RKO (cell line): ENCODE measurements at places on chromosomes 7 and 10.
A peak's percentile ranks its signal among the peaks of the same experiment; 100 is the strongest.

GRCh38 chr10:62443866-62444265 is 69.7 kb downstream of the ZNF365 start:
- no peak for DNase-seq

DNA sequence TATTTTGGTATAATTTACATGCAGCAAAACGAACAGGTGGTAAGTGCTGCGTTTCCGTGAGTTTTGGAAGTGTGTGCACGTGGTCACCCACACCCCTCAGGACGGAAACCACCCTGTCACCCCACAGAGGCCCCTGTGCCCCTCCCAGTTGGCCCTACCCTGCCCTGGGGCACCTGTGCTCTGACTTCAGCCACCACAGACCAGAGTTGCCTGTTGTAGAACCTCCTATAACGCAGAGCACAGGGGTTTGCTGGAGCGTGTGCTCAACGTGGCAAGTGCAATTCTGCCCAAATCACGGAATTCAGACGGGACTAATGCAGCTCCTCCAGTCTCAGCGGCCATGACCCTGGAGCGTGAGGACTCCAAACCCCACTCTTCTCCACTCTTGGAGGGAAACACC is 9.6 kb upstream of the CFAP46 start:
- DNase-seq, result no peak

- no peak for DNase-seq
These were observed 75.9 kb downstream of the NRBF2 start for GRCh38 chr10:63208986-63209385.

GRCh38 chr7:50308532-50309385 is 4.2 kb downstream of the IKZF1 start:
- no peak for DNase-seq

DNA sequence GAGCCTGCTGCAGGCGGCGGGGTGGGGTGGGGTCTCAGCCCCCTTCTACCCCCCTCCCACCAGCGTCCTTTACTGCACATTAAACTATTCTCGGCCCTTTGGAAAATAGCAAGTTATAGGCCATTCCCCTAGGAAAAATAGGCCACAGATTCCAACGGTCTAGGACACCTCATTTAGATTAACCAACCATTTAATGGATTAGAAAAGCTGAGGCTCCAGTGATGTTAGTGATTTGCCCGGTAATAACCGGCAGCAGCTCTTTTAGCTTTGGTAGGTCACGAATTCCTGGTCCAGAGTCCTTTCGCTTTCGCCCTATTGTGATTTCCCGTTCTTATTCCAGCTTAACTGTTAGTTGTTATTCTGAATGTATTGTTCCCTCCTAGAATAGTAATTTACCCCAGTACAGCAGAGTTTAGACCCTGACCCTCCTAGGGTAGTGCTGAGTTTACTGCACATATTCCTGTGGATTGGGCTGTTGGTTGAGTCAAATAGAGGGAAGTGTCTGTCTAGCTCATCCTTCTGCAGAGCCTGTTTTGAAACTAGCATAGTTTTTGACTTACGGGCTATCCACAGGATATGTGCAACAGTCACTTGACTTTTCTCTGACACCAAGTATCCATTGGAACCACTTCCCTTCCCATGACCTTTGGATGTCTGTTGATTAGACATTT is 754 bp downstream of the GSTO1 start:
- DNase-seq, result peak; percentile 96

DNA sequence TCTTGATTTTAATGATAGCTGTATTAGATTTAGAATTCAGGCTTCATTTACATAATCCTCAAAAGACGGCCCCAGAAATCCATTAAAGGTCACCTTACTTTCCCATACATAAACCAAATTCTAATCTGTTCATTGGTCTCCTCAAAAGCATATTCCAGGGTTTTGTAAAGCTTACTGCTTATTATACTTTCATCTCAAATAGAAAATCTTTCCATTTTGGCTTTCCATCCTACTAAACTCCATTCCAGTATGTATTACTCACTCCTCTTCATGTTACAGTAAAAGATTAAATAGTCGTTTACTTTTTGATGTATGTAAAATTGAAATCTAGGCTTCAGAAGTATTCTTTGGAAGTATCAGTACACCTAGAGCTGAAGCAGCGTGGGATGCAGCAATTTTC is 143.5 kb upstream of the LRRN3 start:
- no peak for DNase-seq

- no peak for DNase-seq
These were observed 70.8 kb downstream of the RBM33 start for GRCh38 chr7:155715111-155715805.

DNA sequence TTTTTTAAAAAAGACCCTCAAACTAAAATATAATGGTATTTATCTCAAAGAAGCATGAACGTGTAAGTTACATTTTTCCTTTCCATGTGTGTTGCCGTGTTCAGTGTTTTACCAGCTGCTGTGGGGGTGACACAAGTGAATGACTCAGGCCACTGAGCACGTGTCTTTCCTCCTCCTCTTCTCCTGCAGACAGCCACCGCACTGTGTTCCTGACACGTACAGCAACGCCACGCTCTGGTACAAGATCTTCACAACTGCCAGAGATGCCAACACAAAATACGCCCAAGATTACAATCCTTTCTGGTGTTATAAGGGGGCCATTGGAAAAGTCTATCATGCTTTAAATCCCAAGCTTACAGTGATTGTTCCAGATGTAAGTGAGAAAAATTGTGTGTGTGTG is 29.7 kb downstream of the TMEM248 start:
- DNase-seq, result no peak

DNA sequence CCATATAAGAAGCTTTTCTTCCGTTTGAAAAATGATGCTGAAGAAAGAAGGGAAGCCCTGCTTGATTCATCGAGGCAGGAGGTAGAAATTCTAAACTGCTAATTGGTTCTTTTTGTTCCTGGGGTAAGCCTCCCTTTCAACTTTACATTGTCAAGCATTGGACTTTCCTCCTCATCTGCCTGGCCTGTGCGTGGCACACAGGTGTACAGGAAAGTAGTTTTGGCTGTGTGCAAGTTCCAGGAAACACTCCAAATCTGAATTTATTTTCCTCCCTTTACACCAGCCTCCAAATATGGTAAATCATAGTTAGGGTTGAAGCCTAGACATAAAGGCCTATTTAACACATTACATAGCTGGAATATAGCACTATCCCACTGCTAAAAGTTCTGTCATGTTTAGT is 18.2 kb upstream of the RELN start:
- no peak for DNase-seq

DNA sequence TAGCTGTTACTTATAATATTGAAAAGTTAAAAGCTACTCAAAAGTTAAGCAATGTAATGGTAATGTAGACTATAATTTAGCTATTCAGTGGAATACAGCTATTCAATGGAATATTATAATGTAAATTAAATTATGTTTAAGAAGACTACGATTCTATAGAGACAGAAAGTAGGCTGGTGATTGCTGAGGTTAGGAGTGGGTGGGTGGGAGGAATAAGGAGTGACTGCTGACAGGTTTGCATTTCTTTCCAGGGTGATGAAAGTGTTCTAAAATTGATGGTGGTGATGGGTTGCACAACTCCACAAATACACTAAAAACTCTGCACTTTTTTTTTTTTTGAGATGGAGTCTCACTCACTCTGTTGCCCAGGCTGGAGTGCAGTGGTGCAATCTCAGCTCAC is 21.4 kb downstream of the DENND2A start:
- no peak for DNase-seq

- no peak for DNase-seq
These were observed 14.7 kb upstream of the TNS3 start for GRCh38 chr7:47596502-47597202.

GRCh38 chr10:132179551-132180392 is 7.0 kb upstream of the DPYSL4 start:
- no peak for DNase-seq

- no peak for DNase-seq
These were observed 124.9 kb downstream of the ANLN start for GRCh38 chr7:36514289-36515243.

DNA sequence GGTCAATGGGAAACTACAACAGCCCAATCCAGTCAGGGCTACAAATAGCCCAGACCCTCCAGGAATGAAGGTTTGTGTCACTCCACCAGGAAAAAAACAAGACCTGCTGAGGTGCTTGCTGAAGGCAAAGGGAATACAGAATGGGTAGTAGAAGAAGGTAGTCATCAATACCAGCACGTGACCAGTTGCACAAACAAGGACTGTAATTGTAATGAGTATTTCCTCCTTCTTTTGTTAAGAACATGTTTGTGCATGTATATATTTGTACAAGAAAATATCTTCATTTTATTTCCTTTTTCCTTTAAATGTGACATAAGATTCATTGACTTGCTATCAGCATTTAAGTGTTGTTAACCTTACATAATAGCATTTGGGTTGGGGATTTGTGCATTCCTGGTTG is 229.3 kb downstream of the IMMP2L start:
- no peak for DNase-seq

DNA sequence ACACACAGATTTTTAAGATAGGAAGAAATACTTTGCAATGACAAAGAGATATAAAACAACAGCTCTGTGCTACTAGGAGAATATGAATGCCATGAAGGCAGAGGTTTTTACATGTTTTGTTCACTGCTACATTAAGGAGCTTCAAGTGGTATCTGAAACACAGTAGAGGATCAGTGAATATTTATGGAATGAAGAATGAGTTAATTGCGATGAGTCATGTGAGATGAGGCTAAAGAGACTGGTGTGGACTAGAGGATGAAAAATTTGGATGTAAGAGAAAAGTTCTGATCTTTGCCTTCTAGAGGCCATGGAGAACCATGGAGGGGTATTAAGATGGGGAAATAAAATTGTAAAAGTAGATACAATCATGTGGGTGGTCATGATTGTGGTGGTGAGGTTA is 434.2 kb downstream of the PHTF2 start:
- DNase-seq, result peak; percentile 14

DNA sequence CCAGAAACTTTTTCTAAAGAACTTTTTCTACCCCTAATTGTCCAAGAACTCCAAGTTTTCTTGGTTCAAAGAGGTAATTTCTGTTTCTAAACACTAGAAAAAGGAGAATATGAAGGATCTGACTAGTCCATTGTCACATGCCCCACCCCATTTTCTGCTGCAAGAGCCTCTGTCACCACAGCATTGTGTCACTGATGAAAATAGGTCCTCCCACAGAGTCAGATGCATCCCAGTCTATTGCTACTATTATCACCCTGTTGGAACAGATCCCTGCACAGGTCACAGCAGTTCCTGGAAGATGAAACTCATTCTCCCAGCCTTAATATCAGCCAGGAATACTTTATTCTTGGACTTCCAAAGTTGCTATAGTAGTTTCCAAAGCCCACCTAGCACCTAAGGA is 7.5 kb upstream of the CFTR start:
- DNase-seq, result no peak

DNA sequence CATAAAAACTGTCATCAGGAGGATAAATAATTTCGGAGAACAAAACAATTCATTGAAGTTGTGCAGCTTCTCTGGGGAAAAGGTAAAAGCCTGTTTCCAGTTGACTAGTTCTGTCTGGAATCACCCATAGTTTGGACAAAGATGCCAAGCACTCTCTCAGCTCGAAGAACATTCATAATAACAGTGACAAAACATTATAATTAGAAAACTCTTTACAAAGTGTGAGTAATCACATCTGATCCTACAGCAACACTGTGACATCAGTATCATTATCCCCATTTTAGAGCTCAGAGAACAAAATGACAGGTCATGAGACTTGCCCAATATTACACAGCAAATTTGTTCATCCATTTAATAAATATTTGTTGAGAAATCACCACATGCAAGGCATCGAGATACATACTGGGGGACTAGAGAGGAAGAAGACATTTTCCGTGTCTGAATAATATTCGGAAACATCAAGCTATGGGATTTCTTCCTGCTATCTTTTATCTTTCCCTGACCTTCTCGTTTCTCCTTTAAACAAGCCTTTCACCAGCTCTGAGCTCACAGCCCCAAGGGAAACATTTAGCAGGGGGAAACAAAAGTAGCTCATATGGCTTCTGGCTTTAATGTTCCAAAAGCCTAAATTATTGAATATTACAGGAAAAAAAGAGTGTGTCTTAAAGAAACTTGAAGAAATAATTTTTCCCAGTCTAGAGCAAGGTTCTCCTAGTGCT is 123.3 kb upstream of the GHITM start:
- DNase-seq, result no peak

DNA sequence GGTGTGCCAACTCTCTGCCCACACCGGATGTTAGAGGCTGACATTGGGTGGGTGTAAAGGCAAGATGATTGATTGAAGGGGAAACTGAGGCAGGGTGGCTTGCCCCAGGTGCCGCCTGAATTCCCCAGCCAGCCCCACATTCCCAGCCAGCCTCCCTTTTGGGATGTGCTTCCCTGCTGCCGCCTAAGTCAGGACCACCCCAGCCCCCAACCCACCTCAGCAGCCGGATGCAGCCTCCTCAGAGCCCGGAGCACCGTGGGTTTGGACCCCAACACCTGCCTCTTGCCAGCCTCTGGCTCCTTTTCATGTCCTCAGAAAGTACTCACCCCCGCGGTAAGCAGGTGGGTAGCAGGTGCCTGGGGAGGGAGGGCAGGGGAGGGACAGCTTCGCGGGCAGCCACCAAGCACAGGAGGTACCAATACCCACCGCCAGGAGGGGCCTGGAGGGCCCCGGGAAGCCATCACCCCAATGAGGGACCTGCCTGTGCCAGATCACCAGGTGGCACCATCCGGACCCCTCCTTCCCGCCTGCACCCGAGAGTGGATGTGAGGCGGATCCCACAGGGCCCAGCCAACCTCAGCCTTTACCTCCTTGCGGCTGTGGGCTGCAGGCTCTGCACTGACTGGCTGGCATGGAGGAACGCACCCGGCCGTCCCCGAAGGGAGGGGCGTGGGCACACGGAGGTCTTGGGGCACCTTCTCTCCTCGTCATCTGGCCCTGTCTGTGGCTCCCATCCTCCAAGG is 60.5 kb downstream of the PWWP2B start:
- DNase-seq, result no peak

DNA sequence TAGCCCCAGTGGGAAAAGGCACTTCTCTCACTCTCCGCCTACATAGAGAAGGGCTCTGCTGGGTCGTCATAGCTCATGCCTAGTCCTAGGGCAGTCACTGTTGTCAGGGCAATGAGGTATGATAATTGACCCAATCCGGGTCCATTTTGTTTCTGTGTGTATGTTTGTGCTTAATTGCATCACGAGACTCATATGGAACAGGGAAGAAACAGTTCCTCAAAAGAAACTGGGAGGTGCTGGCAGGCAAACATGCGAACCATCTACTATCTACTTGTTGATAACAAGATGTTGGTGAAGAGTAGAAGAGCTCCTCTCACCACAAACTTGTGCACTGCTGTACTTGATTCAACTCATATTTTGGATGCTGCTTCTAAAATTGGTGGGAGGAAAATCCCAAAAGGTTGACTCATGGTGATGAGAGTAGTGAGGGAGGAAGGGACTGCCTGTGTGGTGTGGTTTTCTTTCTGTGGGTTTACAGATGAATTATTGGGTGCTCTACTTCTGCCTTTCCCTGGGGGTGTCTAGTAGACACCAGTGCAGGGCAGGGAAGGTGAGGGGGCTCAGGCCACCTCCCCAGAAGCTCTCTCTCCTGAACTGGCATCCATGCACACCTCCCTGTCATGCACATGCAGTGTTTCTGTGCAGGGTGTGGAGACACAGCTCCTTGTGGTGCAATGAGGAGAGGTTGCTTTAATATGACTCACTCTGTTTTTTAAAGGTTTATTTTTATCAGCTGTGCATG is 29.4 kb downstream of the LSMEM1 start:
- no peak for DNase-seq
